NCI-H345 (cell line): ENCODE measurements at places on chromosomes 16 and 17.

DNA sequence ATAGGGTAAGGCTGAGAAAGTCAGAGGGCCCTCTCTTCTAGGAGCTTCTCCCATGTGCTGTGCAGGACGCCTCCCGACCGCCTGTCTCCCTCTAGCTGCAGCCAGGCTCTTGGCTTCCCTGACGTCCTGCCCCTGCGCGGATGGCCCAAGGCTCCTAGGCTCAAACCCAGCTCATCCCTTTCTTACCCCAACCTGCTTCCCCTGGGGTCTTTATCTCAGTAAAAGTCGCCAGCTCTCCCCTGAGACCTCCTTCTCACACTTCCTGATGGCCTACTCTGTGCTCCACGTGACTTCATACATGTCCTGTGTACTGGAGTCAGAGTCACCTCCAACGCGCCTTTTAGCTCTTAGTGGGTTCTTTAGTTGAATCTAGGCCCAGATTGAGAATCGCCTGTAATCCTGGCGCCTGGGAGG is 1.1 kb upstream of the ZNF747 start:
- peak; percentile 75 for DNase-seq

DNA sequence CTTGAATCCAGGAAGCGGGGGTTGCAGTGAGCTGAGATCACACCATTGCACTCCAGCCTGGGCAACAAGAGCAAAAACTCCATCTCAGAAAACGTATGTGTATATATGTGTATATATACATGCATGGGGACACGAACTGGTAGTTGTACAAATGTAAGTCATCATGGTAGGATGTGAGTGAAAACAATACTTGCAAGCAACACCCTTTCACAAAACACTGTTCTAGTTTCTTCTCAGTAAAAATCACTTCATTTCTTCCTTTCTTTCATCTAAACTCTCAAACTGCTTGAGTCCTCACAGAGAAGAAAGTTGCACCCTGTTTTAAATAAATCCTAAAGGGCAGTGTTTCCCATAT is 51.8 kb downstream of the METTL16 start:
- no peak for DNase-seq

- no peak for DNase-seq
Observed at GRCh38 chr17:29574732-29575510, 6.4 kb downstream of the TP53I13 start.

DNA sequence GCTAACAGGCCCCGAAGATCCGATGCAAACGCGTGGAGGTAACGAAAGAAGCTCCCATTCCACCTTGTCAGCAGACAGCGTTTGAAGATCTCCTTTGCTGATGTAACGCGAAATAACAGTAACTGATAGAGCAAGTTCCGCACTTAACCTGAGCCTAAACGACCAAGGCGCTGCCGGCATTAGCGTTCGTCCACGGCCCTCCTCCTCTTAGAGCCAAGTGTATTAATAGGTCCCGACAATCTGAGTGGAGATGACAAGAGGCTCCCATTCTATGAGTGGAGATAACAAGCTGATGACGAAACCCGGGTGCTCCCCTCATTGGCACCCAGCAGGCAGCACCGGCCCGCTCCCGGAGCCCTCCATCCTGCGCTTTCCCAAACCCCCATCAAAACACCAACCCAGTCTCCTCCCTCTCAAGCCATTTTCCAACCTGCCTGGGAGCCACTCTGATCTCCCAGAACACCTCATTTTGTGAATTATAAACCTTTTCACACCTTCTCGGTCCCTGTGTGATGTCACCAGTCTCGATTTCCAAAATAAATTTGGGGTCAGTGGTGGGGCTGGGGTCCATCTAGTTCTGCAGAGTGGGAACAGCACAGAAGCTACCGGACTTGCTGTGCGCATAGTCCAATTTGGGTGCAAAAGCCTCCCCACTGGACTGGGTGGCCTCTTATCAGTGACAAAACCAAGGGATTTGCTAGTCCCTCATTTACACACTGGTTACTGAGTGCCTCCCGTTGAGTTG is 35.4 kb upstream of the ARL4D start:
- no peak for DNase-seq

GRCh38 chr17:27218719-27219488 is 75.0 kb upstream of the WSB1 start:
- no peak for DNase-seq

- no peak for DNase-seq
Observed at GRCh38 chr16:13839577-13839976, 80.4 kb upstream of the ERCC4 start.

DNA sequence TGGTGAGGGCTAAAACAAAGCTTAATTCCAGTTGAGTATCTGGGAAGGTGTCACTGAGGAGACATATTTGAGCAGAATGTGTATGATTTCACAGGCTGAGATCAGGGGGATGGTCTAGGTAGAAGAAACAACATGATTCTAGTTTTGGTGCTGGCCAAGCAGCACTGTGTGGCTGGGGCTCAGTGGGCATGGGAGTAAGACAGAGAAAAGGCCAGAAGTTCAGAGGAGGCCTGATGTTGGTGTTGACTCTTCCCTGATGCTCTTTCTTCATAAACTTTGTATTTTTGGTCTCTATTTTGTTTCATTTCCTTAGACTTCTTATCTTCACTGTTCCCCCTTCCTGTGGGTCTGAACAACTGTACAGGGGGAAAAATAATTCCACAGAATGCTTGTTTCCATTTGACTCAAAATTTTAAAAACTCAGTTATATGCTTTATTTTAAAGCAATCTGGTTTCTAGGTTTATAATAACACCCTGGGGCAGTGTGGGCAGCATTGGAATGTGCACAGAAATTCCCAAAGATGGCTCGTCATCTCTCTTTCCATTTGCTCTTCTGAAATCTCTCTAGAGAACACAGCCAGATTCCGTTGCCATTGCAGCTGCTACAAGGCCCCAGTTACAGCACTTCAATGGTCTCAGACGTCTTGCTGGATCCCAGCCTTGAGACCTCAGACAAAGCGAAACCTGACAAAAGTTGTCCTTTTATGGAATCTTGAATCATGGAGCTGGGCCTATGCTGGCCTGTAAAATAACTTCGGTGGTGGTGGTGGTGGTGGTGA is 68.3 kb downstream of the SNX11 start:
- DNase-seq: no peak

DNA sequence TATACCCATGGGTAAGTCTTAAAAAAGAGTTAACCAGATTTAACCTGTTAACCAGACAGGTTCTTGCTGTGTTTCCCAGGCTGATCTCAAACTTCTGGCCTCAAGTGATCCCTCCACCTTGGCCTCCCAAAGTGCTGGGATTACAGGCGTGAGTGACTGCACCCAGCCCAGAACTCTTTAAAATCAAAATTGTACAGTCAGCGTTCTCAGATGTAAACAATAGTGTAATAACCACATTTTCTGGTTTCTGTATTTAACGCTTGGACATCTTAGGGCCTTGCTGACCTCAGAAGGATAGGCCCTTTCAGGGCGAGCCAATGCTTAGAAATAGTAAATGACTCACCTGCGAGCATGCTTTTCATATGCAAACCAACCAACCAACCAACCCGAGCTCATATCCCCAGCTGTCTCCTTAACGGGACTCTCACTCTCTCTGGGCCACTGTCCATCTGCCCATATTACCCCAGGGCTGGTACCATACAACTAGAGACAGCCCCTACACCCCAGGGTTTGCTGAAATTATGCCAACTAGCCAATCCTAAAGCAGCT is 415.0 kb upstream of the XYLT1 start:
- no peak for DNase-seq

GRCh38 chr16:84190731-84191388 is at the start of gene ADAD2:
ADAD2 (plus strand) TSS chr16:84191157; CDS start chr16:84191231, 74 bp downstream.
- DNase-seq: no peak

DNA sequence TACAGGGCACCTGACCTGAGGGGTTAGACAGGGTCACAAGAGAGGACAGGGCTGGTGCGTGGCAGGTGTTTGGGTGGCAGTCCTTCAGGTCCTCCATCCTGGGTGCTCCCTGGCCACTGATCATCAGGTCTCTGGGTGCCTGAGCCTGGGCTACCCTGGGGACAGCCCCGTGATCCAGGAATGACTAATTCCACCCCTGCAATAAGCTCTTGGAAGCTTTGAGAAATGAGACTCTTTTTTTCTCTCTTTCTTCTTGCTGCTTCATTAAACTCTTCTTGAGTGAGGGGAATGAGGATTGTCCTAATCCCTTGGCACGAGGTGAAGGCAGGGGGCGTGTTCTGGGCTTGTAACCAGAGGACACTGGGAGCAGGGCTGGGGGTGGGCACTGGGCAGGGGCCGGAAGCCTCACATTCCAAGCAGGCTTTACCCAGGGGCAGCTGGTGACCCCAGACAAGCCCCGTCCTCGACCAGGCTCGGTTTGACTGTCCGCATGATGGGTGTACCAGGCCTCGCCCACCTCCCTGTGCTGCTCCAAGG is 21.4 kb upstream of the SPNS2 start:
- no peak for DNase-seq

GRCh38 chr17:77298811-77299210 is 158.0 kb downstream of the SEC14L1 start:
- DNase-seq: no peak

DNA sequence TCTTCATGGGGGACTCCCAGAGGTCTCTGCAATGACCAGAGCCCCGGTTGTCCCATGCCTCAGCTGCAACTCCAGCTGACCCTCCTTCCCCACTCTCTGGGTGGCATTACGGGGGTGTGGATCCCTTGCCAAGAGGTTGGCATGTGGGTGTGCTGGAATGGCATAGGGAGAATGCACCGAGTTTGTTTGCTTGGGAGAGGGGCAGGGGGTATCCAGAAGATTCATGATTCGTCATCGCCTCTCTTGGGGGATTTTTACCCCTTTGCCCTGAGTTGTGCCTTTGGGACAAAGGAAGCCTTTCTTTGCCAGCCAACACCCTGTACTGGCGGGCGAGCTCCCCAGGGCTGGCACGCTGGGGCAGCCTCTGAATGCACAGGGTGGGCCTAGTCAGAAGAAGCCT is 6.5 kb downstream of the ERBB2 start:
- DNase-seq: no peak

GRCh38 chr17:77382966-77383612 is 242.3 kb downstream of the SEC14L1 start:
- DNase-seq: no peak

DNA sequence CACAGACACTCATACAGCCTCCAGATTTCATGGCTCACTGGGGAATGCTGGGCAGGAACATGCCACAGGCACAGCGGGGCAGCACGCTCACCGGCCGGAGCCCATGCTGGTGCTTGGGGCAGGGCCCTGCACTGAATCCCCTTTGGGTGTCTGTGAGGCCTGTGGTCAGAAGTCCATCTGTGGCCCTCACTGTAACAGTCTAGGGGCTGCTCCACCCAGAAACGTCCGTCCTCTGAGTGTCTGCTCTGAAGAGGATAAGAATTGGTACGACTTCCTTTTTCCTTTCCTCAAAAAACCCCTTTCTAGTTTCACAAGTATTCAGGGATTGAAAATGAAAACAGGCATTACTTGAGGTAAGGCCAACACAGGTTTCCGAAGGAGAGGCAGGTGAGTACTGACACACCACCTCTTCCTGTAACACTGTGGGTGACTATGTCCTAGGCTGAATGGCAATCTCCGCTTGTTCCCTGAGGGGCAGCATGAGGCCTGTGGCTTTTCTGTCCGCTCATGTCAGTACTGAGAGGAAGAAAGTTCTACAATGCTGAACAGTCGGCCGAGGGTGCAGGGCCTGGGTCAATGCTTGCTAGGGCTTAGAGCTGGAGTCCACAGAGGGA is 42.5 kb downstream of the TMEM11 start:
- no peak for DNase-seq

GRCh38 chr16:49068224-49068623 is 213.4 kb downstream of the CBLN1 start:
- DNase-seq: no peak

GRCh38 chr17:48593840-48594537 is 410 bp upstream of the HOXB5 start:
- peak; percentile 98 for DNase-seq

DNA sequence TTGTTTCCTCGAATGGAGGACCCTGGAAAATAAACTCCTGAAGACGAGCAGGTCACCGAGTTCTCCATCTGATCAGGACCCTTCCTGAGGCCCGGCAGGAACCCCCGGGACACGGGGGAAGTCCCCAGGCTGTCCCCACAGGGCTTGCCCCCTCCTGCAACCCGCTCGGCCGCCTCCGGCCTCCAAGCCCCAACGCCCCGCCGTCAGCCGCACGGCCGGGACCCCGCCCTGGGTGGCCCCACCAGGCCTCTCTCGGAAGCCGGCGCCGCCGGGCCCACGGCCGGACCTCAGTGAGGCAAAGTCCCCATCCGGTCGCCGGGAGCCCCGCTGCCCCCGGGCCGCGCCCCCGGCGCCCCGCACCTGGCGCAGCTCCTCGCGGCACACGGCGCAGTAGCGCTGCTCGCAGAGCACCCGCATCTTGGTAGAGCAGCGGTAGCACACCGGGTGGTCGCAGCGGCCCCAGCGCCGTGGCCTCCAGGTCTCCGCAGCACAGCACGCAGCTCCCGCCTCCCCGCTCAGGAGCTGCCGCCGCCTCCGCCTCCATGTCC is 383 bp downstream of the ZNF598 start:
- no peak for DNase-seq

- no peak for DNase-seq
Observed at GRCh38 chr16:7088711-7089110, 243.9 kb upstream of the RBFOX1 start.

- no peak for DNase-seq
Observed at GRCh38 chr17:19281161-19281560, 44.0 kb downstream of the EPN2 start.

- no peak for DNase-seq
Observed at GRCh38 chr17:34261568-34262337, 6.7 kb downstream of the CCL2 start.

DNA sequence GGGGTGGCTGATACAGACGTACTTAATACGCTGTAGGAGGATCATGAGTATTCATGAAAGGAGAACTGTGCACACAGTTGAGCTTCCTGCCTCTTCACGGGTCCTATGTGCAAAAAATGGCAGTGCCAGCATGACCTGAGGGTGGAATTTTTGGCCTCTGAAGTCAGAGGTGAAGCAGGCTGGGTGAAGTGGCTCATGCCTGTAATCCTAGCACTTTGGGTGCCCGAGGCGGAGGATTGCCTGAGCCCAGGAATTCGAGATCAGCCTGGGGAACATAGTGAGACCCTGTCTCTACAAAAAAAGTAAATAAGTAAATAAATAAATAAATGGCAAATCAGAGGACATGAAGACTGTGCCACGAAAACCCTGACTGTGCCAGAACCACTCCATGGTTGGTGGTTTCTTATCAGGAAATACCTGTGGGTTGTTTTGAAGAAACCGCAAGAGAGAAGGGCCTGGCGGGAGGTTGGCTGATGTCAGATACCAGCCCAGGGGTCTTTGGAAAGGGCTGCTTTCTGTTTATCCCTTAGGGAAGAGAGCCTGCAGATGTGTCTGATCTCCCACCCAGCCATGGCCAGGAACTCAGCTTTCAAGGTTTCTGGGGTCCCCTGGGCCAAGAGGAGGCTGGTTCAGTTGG is 3.4 kb downstream of the ASPSCR1 start:
- DNase-seq: no peak
